ENCODE measurements at places on chromosomes 5 and 9. TPM values are rescaled to one million over a fixed set of nuclear protein-coding genes. Genes with fewer than 3 reads are reported as not detected.

GRCh38 chr5:103036601-103037000 is 83.3 kb downstream of the GIN1 start:
- DNase-seq: no peak

DNA sequence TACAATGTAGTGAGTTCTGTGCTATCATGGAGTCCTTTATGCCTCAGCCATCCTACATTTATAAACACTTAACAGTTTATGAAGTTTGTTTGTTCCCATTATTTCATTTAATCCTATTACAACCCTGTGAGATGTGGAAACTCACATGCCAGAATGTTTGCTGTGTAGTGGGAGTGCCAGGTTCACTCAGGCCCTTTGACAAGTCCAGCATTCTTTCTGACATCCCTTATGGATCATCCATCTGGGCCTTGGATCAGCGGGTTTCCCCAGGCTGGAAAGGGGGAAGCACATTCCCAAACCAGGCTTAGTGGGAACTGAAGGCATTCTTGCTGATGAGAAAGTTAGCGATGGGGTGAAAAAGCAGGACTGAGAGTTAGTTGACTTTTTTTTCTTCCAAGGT is 128.1 kb upstream of the OTULINL start:
- no peak for DNase-seq

The CCNJL gene
- 31.3 TPM for total RNA-seq

GRCh38 chr9:5315187-5315923 is 10.8 kb upstream of the RLN2 start:
- no peak for DNase-seq

The POU5F2 gene
- total RNA-seq: 0.23 TPM

- no peak for DNase-seq
Measured at GRCh38 chr9:112894041-112894440, 3.4 kb upstream of the SLC46A2 start.

The RORB gene
- 8.7 TPM for total RNA-seq

GRCh38 chr9:78680196-78680595 is 383.3 kb downstream of the PSAT1 start:
- DNase-seq: no peak

All from WTC11 (cell line).